Suppressor macrophage treated with lipopolysaccharide for 1 hour (primary cell): ENCODE measurements at places on chromosomes 12 and 14.
A peak's percentile ranks its signal among the peaks of the same experiment; 100 is the strongest.

- no peak for DNase-seq
Observed at GRCh38 chr12:53939141-53940108, 794 bp downstream of the HOXC13 start.

GRCh38 chr12:131801254-131801866 lies 26.8 kb upstream of the MMP17 start:
- no peak for DNase-seq

DNA sequence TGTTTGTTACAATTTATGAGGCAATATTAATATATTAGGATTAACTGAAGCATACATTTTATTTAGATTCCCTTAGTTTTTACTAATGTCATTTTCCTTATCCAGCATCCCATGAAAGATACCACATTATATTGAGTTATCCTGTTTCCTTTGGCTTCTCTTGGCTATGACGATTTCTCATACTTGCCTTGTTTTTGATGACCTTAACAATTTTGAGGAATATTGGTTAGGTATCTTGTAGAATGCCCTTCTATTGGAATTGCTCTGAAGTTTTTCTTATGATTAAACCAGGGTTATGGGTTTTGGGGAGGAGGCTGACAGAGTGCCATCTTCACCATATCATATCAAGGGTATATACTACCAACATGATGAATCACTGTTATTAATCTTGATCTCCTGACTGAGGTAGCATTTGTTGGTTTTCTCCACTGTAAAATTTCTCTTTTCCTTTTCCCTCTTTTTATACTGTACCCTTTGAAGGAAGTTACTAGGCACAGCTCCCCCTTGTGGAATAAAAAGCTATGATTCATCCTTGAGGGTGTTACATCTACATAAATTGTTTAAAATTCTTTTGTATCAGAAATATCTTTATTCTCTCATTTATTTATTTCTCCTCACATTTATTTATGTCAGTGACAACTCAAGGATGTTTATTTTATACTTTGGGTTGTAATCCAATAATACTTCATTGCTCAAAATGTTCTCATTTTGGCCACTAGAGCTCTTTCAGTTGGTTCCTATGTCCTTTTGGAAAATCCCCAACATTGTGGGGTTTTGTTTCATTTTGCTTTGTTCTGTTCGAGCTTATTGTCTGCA lies 239.0 kb downstream of the SLC16A7 start:
- DNase-seq: peak; percentile 51

DNA sequence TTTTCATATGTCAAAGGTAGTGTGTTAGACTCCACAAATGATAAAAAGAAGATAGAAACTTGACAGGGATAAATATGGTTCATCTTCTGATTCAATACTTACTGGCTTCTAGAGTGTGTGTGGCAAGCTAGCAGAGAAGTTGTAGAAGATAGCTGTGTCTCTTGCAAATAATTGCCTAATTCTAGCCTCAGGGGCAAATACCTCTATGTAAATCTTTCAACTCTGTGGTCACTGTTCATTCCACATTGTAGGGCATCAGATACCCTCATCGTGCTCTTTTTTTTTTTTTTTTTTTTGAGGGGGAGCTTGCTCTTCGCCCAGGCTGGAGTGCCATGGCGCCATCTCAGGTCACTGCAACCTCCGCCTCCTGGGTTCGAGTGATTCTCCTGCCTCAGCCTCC lies 1.7 kb downstream of the OLR1 start:
- no peak for DNase-seq

GRCh38 chr14:54146601-54147000 lies 190.0 kb upstream of the BMP4 start:
- no peak for DNase-seq

GRCh38 chr12:112169161-112169872 lies 44.0 kb downstream of the TRAFD1 start:
- DNase-seq: no peak

- DNase-seq: peak; percentile 22
Observed at GRCh38 chr12:19484738-19485137, 45.4 kb downstream of the AEBP2 start.

DNA sequence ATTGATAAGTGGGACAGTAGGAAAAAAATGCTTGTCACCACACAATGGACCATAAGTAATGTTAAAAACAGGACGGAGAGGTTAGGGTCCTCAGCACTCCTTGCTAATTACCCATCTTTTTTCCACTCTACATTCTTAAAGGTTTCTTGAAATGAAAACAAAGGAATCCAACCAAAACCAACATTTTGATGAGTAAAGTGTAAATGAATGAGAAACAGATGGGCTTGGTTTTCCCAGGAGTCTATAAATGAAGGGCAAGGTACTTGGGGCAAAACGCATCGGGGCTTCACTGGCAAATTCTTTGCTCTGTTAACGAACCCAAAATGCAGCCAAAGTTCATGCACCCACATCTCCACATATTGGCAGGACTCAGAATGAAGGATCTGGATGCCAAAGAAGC lies 129.2 kb upstream of the BMP4 start:
- DNase-seq: no peak

GRCh38 chr12:123559468-123559867 lies 24.9 kb upstream of the TMED2 start:
- peak; percentile 37 for DNase-seq

DNA sequence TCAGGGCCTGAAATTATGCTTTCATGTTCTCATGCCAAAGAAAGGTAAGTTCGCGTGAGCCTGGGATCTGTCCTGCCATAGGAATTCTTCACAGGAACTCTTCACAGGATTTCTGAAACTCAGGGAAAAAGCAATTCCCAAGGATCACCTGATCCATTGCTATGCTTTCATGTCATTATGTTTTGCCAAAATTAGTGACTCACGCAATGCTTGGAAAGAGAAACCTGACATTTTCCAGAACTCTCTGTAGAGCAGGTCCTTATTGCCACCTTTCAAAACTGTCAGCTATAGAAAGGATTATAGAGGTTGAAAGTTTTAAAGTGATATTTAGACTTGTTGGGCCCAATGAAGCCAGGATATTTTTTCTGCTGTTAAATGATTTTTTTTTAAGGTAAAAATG lies 6.3 kb upstream of the KCNJ8 start:
- DNase-seq: no peak
